ENCODE measurements at places on chromosomes 3 and 15. TPM values are rescaled to one million over a fixed set of nuclear protein-coding genes. Genes with fewer than 3 reads are reported as not detected.

C2CD4B gene
- 20.2 TPM for total RNA-seq

PLA2G4D gene
- total RNA-seq: not detected

SKOR1 gene
- 0.31 TPM for total RNA-seq

GOLGA8M gene
- total RNA-seq: 0.10 TPM

AADACL2 gene
- total RNA-seq: 2.7 TPM

PLA1A gene
- 0.31 TPM for total RNA-seq

DPPA4 gene
- 1.7 TPM for total RNA-seq

GOLGA8K gene
- not detected for total RNA-seq

CDHR4 gene
- total RNA-seq: not detected

CCDC39 gene
- total RNA-seq: 0.10 TPM

CPEB1 gene
- total RNA-seq: 1.1 TPM

ITIH4 gene
- 10.1 TPM for total RNA-seq

TMF1 gene
- 43.4 TPM for total RNA-seq

ATP13A5 gene
- total RNA-seq: 0.31 TPM

CFAP91 gene
- total RNA-seq: 2.1 TPM

GCNT3 gene
- total RNA-seq: 5.3 TPM

Data from tongue (tissue), 3 donors.